Stimulated activated CD4-positive, alpha-beta T cell treated with anti-CD3 and anti-CD28 coated beads, Interleukin-2, amount 100 ng/mL, for 48 hours (primary cell): ENCODE measurements at places on chromosomes 7 and 10.
A peak's percentile ranks its signal among the peaks of the same experiment; 100 is the strongest.

GRCh38 chr10:60288256-60288655 is 101.4 kb downstream of the ANK3 start:
- DNase-seq = no peak

- DNase-seq = no peak
Observed at GRCh38 chr7:41869997-41870396, 167.1 kb upstream of the INHBA start.

DNA sequence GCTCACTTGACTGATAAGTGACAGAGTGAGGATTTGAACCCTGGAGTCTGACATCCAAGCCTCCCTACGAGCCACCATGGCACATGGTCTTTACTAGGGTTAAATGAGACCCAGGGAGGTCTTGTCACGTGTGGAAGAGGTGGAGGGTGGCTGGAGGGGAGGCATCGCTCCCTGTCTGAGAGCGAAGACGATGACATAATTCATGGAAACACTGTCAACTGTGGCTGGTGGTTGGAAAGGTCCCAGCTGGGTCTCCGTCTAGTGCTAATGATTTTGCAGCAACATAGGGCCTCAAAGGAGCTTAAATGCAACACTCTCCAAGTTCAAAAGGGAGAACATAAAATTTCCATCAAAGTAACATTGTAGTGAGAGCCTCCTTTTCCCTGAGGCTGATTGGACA is 99.9 kb upstream of the BAIAP2L1 start:
- no peak for DNase-seq

- DNase-seq = no peak
Observed at GRCh38 chr10:131067690-131068089, 243.8 kb downstream of the TCERG1L start.

DNA sequence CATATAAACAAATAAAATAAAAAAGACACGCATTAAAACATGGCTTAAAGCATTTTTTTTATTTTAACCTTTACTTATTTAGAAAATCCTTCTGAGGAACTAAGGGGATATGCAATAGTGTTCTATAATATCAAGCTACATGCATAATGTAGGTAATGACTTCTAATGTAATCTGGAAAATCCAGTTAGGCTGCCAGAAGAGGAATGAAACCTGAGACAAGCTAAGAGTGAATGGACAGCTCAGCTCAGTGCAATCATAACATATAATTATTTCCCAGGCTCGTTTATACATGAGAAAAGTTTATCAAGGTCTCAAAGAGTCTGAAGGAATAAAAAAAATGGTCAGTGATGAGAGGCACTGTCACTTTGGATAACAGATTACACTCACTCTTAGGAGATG is 649.0 kb upstream of the PCDH15 start:
- DNase-seq = no peak

DNA sequence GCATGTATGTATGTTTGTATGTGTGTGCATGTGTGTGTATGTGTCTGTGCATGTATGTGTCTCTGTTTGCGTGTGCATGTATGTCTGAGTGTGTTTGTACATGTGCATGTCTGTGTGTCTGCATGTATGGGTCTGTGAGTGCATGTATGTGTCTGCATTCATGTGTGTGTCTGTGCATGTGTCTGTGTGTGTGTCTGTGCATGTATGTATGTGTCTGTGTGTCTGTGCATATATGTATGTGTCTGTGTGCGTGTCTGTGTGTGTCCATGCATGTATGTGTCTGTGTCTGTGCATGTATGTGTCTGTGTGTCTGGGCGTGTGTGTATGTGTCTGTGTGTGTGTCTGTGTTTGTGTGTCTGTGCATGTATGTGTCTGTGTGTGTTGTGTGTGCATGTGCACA is 49.9 kb upstream of the DIP2C start:
- no peak for DNase-seq

GRCh38 chr7:98191668-98192431 is 19.4 kb upstream of the BHLHA15 start:
- no peak for DNase-seq

DNA sequence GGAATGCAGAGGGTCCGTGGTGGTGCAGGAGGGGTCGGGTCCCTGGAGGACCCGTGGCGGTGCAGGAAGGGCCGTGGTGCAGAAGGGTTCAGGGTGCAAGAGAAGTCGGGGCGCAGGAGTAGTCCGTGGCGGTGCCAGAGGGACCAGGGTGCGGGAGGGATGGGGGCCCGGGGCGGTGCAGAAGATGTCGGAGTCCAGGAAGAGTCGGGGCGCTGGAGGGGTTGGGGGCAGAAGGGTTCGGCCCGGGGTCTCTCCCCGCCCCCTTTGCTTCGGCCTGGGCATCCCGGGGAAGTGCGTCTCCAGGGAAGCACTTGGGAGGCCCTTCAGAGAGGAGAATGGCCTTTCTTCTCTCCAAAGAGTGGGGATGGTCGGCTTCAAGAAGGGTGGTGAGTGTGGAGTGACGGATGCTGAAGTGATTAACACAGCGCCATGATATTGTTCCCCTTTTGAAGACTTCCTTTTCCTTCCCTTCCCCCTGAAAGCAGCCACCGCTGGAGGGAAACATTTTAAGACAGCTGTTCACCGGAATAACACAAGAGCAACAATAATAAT is 997 bp downstream of the WDR37 start:
- no peak for DNase-seq

GRCh38 chr7:156919132-156919713 is 26.2 kb upstream of the LMBR1 start:
- DNase-seq = no peak

DNA sequence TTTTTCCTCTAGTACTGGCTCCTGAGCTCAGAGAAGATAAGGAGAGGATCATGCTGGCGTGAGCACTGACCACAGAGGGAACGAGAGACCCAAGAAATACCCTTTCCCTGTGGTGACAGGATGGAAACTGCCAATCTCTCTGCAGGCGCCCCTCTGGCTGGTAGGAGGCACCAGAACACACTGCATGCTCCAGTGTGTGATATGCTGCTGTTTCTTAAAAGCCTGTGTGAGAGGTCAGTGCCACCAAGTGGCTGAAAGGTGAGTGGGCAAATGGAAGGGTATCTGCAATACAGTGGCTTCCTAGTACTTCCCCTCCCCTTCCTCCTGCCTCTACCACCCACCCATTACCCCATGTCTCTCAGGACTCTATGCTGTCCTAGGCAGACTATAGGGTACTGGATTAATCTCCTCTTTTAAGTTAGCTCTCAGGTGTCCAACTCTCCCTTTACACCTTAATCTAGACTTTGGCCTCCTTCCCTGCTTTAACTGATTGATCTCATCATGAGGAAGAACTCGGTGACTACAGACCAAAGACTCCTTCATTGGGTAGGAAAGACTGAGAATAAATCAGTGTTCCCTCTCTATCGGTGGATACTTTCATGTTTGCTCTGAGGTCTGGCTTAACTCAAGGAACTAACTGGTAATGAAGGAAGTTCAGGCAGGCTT is 283.6 kb downstream of the ADRA2A start:
- no peak for DNase-seq

- DNase-seq = peak; percentile 35
Observed at GRCh38 chr7:99380032-99380822, 5.7 kb downstream of the ARPC1B start.

- DNase-seq = no peak
Observed at GRCh38 chr10:48271047-48271730, 3.3 kb downstream of the FRMPD2 start.

DNA sequence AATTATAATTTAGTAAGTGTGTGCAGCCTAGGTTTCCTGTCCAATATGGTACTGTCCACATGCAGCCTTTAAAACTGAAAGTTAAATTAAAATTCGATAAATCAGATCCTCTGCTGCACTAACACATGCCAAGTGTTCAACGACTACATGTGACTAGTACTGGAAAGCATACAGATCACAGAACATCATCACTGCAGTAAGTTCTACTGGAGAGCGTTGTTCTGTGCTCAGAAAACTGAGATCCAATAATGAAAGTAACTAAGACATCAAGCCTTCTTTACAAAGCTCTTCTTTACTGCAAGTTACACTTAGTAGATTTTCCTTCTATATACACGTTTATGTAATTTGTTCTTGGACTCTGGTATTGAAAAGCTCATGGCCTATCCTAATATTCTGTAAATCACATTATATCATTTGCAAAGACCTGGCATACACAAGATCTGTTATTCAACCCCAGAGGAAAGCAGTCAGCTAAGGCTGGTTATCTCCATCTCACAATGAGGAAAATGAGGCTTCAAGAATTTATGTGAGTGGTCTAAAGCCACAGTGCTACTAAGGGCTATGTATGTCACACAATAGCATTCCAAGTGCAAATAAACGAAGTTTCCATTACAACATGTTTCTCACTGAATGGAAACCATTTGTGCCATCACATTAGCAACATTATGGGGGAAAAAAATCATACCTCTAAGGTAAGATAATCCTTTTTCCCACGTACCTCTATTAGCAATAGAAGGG is 77.6 kb downstream of the VPS41 start:
- no peak for DNase-seq

GRCh38 chr7:84237533-84238173 is 43.1 kb upstream of the SEMA3A start:
- DNase-seq = no peak

GRCh38 chr10:1627945-1628344 is 109.4 kb downstream of the ADARB2 start:
- no peak for DNase-seq

DNA sequence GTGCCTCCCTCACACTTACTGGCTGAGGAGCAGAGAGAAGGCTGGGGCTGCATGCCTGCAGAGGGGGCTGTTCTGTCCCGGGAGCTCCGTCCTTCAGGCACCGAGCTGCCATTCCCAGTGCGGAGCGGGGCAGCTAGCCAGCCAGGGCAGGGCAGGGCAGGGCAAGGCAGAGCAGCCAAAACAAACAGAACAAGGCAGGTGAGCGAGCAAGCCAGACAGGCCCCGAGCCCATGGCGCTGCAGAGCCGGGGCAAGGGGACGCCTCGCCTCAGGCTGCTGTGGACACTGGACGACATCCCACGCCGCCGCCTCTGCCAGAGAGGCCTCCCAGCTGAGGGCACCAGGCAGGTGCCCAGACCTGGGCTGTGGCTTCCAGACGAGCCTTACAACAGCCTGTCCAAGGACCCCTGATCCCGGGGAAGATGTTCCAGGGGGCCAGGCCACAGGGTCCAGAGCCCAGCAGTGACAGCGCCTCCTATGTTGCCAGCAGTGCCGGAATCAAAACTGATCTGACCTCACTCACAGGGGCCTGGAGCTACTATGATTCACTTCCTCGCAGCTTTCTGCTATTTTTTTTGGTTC is 8.2 kb upstream of the NDST2 start:
- no peak for DNase-seq

- peak; percentile 62 for DNase-seq
Observed at GRCh38 chr10:12419262-12419847, 70.0 kb downstream of the CAMK1D start.

DNA sequence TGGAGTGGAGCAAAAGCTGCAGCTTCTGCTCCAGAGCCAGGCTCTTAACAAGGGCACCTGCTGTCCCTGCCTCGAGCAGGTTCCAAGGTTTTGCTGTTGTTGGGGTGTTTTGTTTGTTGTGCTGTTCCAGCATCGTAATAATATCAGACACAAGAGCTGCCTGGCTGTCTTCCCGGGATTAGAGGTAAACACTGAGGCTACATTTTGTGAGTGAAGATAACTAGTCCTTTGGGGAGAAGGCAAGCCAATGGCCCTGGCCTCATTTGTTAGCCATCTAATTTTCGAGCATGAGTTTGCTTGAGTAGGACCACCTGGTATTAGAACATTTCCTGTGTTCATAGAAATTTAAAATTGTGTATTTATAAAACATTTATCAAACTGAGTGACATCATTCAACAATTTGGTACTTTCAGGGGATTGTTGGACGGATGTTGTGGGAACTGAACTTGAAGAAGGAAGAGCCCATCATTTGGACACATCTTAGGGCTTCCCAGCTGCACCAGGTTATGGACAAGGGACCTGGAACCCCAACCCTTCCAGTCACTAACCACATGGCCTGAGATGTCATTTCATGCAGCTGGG is 555.0 kb downstream of the TNS3 start:
- no peak for DNase-seq

GRCh38 chr7:101308245-101309085 is 13.1 kb downstream of the IFT22 start:
- DNase-seq = peak; percentile 43

- no peak for DNase-seq
Observed at GRCh38 chr10:22054961-22055360, 51.4 kb upstream of the DNAJC1 start.

DNA sequence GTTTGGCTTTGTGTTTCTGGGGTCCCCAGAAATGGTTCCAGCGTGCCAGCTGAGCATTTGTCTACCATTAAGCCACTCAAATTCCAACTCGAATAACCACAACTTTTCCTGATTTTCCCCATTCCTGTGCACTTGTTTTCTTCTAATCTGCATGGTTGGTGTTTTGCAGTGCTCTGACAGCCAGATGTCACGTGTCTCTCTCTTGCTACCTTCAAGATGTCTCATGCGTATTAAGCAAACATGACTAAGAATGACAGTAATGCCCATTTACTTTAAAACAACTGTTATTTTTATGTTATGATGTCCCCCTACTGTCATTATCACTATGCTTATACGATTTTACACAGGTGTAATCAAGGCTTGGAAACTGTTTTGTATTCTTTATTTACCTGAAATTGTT is 35.2 kb upstream of the MXI1 start:
- DNase-seq = no peak

- DNase-seq = no peak
Observed at GRCh38 chr7:151833691-151834090, 43.2 kb downstream of the PRKAG2 start.

GRCh38 chr10:43145311-43145710 is 7.1 kb downstream of the CSGALNACT2 start:
- no peak for DNase-seq

DNA sequence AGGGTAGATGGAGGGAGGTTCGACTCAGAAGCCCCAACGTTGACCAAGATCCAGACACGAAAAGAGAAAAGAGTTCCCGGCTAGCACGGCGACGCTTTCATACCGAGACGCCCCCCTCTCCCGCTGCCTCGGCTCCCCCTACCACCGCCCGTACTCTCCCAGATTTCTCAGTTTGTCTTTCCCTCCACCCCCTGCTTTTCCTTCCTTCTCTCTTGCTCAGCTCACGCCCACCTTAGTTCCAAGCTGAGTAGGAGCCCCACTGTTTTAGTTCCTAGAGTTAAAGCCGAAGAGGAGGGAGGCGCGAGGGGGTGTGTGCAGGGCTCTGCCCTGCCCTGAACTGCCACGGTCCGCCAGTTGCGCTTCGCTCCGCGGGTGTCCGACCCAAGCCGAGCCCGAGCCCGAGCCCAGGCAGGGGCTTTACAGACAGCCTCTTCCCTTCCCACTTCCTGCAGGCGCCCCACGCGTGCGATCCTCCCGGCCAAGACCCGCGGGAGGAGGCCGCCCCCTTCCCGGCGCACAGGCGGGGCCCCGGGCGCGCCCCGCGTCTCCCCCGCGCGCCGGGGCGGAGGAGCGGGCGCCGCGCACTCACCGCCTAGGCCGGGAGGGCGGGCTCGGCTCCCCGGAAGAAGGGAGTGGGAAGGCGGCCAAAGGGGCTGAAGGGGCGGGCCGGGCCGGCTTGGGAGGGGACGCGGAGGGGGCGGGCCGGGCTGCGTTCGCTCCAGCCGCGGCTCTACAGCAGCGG is at the start of gene EPHB6:
TSS of gene EPHB6 (plus strand) at position 705 of the 742 bp plus-strand sequence. CDS start 8,152 bp downstream, outside the sequence.
- DNase-seq = peak; percentile 46

- no peak for DNase-seq
Observed at GRCh38 chr7:38453168-38453567, 178.0 kb downstream of the AMPH start.
